ENCODE measurements at places on chromosomes 2 and 18. TPM values are rescaled to one million over a fixed set of nuclear protein-coding genes. Genes with fewer than 3 reads are reported as not detected.

MOCOS gene
- 1.9 TPM for total RNA-seq

ALPI gene
- not detected for total RNA-seq

GKN1 gene
- total RNA-seq = not detected

TBC1D8 gene
- total RNA-seq = 1.9 TPM

PGAP1 gene
- total RNA-seq = 22.8 TPM

ZNF24 gene
- 55.6 TPM for total RNA-seq

SERPINB4 gene
- total RNA-seq = not detected

TMEM247 gene
- not detected for total RNA-seq

UGT1A4 gene
- total RNA-seq = not detected

CAPN14 gene
- 0.14 TPM for total RNA-seq

COX7A2L gene
- 125 TPM for total RNA-seq

TM4SF20 gene
- not detected for total RNA-seq

C2orf66 gene
- 0.54 TPM for total RNA-seq

IL1RL2 gene
- total RNA-seq = 0.43 TPM

- H3K27ac ChIP-seq = no peak overlapping the region
- H3K4me3 ChIP-seq = no peak overlapping the region
- no peaks in the 10 kb centered on the region for H3K4me1 ChIP-seq
Measured at GRCh38 chr2:29865512-29865911, 55.9 kb downstream of the ALK start.

- peaks cover 34% of the 10 kb centered on the region for H3K4me1 ChIP-seq
- DNase-seq = peak; percentile 81
- no peaks in the 10 kb centered on the region for H3K36me3 ChIP-seq
- no peak overlapping the region for H3K27ac ChIP-seq
- no peak overlapping the region for H3K4me3 ChIP-seq
Measured at GRCh38 chr2:233209533-233210171, 41.8 kb upstream of the ATG16L1 start.

GRCh38 chr18:2602844-2603243, 31.5 kb downstream of the NDC80 start:
- DNase-seq = no peak
- H3K27ac ChIP-seq = no peak overlapping the region
- no peaks in the 10 kb centered on the region for H3K27me3 ChIP-seq
- H3K4me1 ChIP-seq = no peaks in the 10 kb centered on the region

GRCh38 chr2:121519732-121520640, 10.7 kb upstream of the RNU4ATAC start:
- H3K36me3 ChIP-seq = peaks cover 19% of the 10 kb centered on the region
- no peak overlapping the region for H3K27ac ChIP-seq
- peaks cover 11% of the 10 kb centered on the region for H3K4me1 ChIP-seq
- no peaks in the 10 kb centered on the region for H3K27me3 ChIP-seq
- no peak overlapping the region for H3K4me3 ChIP-seq

GRCh38 chr2:17287183-17287582, 231.1 kb downstream of the RAD51AP2 start:
- H3K27ac ChIP-seq = no peak overlapping the region
- no peaks in the 10 kb centered on the region for H3K36me3 ChIP-seq
- no peaks in the 10 kb centered on the region for H3K27me3 ChIP-seq

DNA sequence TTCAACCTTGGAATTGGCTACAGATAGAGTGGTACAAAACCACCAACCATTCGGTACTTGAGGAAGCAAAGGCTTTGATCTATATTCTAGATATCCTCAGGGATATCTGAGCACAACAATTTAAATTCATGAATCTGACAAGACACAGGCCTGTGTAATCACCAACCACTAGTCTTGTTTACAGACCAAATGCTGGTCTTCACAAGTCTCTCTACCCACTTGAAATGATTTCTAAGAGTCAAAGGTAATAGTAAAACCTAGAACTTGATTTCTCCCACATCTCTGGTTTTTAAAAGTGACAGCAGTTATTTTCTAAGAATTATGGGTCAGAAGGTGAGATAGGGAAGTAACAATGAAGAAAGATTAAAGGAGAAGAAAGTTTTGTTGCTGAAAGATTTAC, 613.7 kb upstream of the ACVR2A start:
- H3K4me1 ChIP-seq = no peaks in the 10 kb centered on the region
- no peak for DNase-seq
- no peak overlapping the region for H3K27ac ChIP-seq

GRCh38 chr2:62447411-62447810, 58.6 kb downstream of the TMEM17 start:
- no peaks in the 10 kb centered on the region for H3K36me3 ChIP-seq
- no peak overlapping the region for H3K27ac ChIP-seq
- DNase-seq = no peak
- no peaks in the 10 kb centered on the region for H3K27me3 ChIP-seq
- H3K4me3 ChIP-seq = no peak overlapping the region
- no peaks in the 10 kb centered on the region for H3K4me1 ChIP-seq

DNA sequence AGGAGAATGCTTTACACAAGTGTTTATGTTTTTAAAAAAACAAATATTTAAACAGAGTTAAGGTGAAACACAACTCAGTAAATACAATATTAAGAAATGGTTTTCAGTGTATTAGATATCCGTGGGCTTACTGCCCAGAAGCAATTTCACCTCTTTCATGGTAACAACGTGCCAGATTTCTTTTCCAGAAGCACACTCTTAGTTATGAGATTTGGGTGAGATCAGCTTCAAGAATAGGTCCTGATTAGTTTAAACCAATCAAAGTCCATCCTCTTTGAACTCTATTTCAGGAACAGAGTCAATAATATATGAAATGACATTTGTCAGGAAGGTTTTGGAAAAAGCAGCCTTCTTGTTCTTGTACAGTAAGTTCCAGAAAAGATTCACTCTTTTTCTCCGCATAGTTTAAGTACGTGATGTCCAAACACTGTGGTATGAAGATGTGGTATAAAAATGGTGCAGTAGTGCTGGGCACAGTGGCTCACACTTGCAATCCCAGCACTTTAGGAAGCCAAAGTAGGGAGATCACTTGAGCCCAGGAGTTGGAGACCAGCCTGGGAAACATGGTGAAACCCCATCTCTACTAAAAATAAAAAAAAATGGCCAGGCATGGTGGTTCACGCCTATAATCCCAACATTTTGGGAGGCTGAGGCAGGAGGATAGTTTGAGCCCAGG, 14.7 kb downstream of the USP34 start:
- no peak for DNase-seq
- H3K27me3 ChIP-seq = no peaks in the 10 kb centered on the region
- no peaks in the 10 kb centered on the region for H3K36me3 ChIP-seq
- H3K27ac ChIP-seq = no peak overlapping the region
- no peaks in the 10 kb centered on the region for H3K4me1 ChIP-seq

GRCh38 chr2:156719036-156719435, 282.9 kb downstream of the GPD2 start:
- no peak for DNase-seq
- H3K27me3 ChIP-seq = no peaks in the 10 kb centered on the region
- H3K27ac ChIP-seq = no peak overlapping the region
- no peak overlapping the region for H3K4me3 ChIP-seq

- no peaks in the 10 kb centered on the region for H3K36me3 ChIP-seq
- peaks cover 12% of the 10 kb centered on the region for H3K4me1 ChIP-seq
- H3K27ac ChIP-seq = peak overlapping the region; percentile 7
- no peak overlapping the region for H3K4me3 ChIP-seq
Measured at GRCh38 chr18:37298816-37299215, 266.8 kb downstream of the CELF4 start.

GRCh38 chr2:173972636-173973035, 7.5 kb upstream of the SP3 start:
- H3K27me3 ChIP-seq = no peaks in the 10 kb centered on the region
- no peaks in the 10 kb centered on the region for H3K36me3 ChIP-seq
- peak; percentile 58 for DNase-seq
- no peak overlapping the region for H3K27ac ChIP-seq
- peaks cover 12% of the 10 kb centered on the region for H3K4me1 ChIP-seq
- H3K4me3 ChIP-seq = no peak overlapping the region

- H3K4me1 ChIP-seq = peaks cover 26% of the 10 kb centered on the region
- DNase-seq = peak; percentile 64
- no peak overlapping the region for H3K4me3 ChIP-seq
- no peaks in the 10 kb centered on the region for H3K36me3 ChIP-seq
- H3K27me3 ChIP-seq = no peaks in the 10 kb centered on the region
- no peak overlapping the region for H3K27ac ChIP-seq
Measured at GRCh38 chr2:209472112-209472832, 48.4 kb downstream of the MAP2 start.

GRCh38 chr2:165791421-165792103, 2.5 kb downstream of the GALNT3 start:
- no peaks in the 10 kb centered on the region for H3K27me3 ChIP-seq
- H3K27ac ChIP-seq = no peak overlapping the region
- peaks cover 29% of the 10 kb centered on the region for H3K4me1 ChIP-seq
- no peak overlapping the region for H3K4me3 ChIP-seq
- no peaks in the 10 kb centered on the region for H3K36me3 ChIP-seq

DNA sequence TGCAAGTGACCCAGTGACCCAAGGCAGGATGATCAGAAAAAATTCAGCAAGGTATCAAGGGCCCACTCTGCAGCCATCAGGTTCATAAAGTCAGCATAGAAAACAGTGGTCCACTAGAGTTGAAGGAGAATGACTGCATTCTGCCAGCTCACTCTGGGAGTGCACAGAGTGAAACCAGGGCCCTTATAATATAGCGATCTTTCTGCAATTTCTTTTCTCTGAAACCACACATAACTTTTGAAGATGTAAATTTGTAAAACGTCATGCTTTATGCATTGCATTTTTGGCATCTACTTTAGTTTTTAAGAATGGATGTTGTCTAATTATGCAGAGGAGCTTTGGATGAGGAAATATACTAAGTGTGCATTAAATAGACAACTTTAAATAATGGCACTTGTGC, 225.0 kb upstream of the SMIM21 start:
- no peaks in the 10 kb centered on the region for H3K27me3 ChIP-seq
- no peak overlapping the region for H3K4me3 ChIP-seq
- H3K36me3 ChIP-seq = no peaks in the 10 kb centered on the region
- no peaks in the 10 kb centered on the region for H3K4me1 ChIP-seq
- no peak for DNase-seq

DNA sequence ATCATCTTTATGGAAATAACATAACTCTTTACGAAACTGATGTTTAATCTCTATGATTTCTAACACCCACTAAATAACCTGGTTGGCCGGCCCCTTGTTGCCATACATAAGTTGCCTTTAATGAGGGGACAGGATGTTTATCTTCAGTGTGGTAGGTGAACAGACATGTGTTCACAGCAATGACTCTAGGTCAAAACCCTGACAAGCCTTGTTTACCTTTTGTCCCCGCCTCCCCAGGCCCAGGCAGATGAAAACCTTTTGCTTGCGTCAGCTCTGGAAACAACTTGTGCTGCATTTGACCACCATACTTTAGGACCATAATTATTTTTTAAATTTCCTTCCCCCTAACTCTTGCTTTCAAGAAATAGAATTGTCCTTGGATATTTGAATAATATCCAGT, 2.9 kb upstream of the DSG4 start:
- H3K27ac ChIP-seq = no peak overlapping the region
- H3K4me1 ChIP-seq = no peaks in the 10 kb centered on the region
- no peaks in the 10 kb centered on the region for H3K36me3 ChIP-seq
- DNase-seq = no peak
- H3K4me3 ChIP-seq = no peak overlapping the region

DNA sequence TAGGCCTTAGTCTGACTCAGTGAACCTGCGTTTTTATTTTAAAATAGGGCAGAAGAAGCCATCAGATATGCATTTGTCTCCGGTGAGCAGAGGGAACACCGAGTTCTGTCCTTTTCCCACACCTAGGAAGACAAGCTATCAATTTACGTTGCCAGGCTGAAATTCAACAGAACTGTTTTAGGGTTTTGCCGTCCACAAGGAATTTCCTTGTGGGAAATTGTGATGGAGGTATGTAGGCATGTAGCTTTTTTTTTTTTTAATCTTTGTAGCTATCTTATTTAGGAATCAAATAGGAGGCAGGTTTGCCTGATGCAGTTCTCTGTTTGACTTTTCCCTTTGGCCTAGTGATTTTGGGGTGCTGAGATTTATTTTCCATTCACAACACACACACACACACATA, 62.0 kb upstream of the ASAP2 start:
- H3K27me3 ChIP-seq = no peaks in the 10 kb centered on the region
- H3K27ac ChIP-seq = no peak overlapping the region
- H3K4me3 ChIP-seq = no peak overlapping the region
- H3K36me3 ChIP-seq = no peaks in the 10 kb centered on the region
- peaks cover 16% of the 10 kb centered on the region for H3K4me1 ChIP-seq
- DNase-seq = peak; percentile 66

GRCh38 chr2:111668274-111668616, 215.7 kb downstream of the ANAPC1 start:
- peaks cover 5% of the 10 kb centered on the region for H3K4me1 ChIP-seq
- H3K27me3 ChIP-seq = no peaks in the 10 kb centered on the region
- DNase-seq = no peak
- H3K36me3 ChIP-seq = no peaks in the 10 kb centered on the region

GRCh38 chr2:211027976-211028375, 471.6 kb downstream of the CPS1 start:
- H3K4me3 ChIP-seq = no peak overlapping the region
- H3K36me3 ChIP-seq = no peaks in the 10 kb centered on the region
- no peaks in the 10 kb centered on the region for H3K4me1 ChIP-seq

DNA sequence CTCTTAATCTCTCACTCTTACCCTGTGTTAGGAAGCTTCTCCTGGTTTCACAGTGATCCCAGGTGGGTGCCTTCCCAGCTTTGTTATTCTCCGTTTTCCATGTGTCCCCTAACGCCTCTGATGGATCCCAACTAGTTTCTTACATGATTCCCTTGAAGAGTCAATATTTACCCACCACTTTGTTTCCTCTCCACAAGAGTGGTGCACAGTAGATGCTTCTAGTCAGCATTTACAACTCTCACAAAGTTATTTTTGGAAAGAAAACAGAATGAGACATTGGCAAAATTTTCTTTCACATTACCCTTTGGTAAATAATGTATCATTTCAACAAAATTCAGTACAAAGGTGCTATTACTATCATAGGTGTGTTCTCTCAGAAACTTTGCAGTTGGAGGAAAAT, 1611.1 kb upstream of the ZEB2 start:
- no peak overlapping the region for H3K4me3 ChIP-seq
- H3K36me3 ChIP-seq = no peaks in the 10 kb centered on the region

GRCh38 chr2:159199761-159200465, 86.6 kb downstream of the WDSUB1 start:
- no peak overlapping the region for H3K4me3 ChIP-seq
- peak overlapping the region; percentile 81 for H3K27ac ChIP-seq
- no peak for DNase-seq
- peaks cover 25% of the 10 kb centered on the region for H3K4me1 ChIP-seq

GRCh38 chr2:98556344-98557033, 51.8 kb downstream of the COA5 start:
- no peak overlapping the region for H3K4me3 ChIP-seq
- H3K27ac ChIP-seq = no peak overlapping the region
- H3K27me3 ChIP-seq = no peaks in the 10 kb centered on the region
- H3K4me1 ChIP-seq = peaks cover 17% of the 10 kb centered on the region

- DNase-seq = no peak
- H3K27ac ChIP-seq = no peak overlapping the region
- H3K27me3 ChIP-seq = no peaks in the 10 kb centered on the region
- no peaks in the 10 kb centered on the region for H3K4me1 ChIP-seq
Measured at GRCh38 chr2:241944821-241945220, 75.3 kb downstream of the RTP5 start.

- H3K4me1 ChIP-seq = peaks cover 24% of the 10 kb centered on the region
- peak; percentile 65 for DNase-seq
- H3K27ac ChIP-seq = peak overlapping the region; percentile 74
Measured at GRCh38 chr2:110126086-110126773, 10.6 kb upstream of the MALL start.

GRCh38 chr2:218558986-218559385, 9.2 kb downstream of the USP37 start:
- DNase-seq = no peak
- H3K36me3 ChIP-seq = peaks cover 7% of the 10 kb centered on the region
- H3K4me1 ChIP-seq = no peaks in the 10 kb centered on the region
- no peak overlapping the region for H3K4me3 ChIP-seq
- no peaks in the 10 kb centered on the region for H3K27me3 ChIP-seq

GRCh38 chr2:152098496-152099366, at the start of gene CACNB4:
TSS of gene CACNB4 (minus strand) at chr2:152099044.
- H3K4me3 ChIP-seq = peak within 1 kb of the TSS; percentile 47
- H3K36me3 ChIP-seq = no peaks in the 10 kb centered on the region
- H3K27me3 ChIP-seq = peaks cover 53% of the 10 kb centered on the region

Data from astrocyte (in vitro differentiated cells and primary cell).